ENCODE measurements at places on chromosomes 7 and 10.

DNA sequence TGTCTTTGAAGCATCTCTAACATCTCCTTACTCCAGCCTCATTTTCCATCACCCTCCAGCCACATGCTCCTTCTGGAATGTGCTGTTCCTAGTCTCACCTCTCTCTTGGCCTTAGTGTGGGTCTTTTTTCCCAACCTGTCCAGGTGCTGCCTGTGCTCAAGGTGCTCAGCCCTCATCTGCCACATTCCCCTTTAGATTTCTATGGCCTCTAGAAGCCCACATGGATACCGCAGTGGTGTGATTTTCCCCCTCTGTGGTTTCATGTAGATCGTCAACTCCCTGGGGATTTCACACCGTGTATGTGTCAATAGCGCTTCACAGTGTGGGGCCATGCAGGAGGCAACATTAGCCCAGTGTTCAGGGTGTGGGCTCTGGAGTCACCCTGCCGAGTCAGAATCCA lies 32.5 kb downstream of the BMPER start:
- DNase-seq: no peak

- DNase-seq: no peak
Measured at GRCh38 chr10:47366731-47367460, 17.2 kb downstream of the ZNF488 start.

DNA sequence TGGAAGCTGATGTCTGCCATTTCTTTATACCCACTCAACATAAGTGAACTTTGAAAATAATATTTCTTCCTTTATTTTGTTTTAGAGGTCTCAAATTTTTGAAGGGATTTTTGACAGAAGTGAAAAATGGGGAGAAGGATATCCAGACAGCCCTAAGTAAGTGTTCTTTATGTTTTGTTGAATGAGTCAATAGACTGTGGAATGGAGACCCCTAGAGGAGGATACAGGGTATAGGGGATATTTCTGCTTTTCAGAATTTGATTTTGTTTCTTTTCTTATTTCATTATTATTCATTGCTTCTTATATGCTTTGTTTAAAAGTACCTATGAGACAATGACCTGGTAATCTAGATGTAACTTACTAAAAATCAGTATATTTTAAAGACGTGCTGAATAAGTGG lies 34.4 kb downstream of the PLEKHA8 start:
- no peak for DNase-seq

- no peak for DNase-seq
Measured at GRCh38 chr7:149824748-149825566, 13.2 kb upstream of the ZNF862 start.

DNA sequence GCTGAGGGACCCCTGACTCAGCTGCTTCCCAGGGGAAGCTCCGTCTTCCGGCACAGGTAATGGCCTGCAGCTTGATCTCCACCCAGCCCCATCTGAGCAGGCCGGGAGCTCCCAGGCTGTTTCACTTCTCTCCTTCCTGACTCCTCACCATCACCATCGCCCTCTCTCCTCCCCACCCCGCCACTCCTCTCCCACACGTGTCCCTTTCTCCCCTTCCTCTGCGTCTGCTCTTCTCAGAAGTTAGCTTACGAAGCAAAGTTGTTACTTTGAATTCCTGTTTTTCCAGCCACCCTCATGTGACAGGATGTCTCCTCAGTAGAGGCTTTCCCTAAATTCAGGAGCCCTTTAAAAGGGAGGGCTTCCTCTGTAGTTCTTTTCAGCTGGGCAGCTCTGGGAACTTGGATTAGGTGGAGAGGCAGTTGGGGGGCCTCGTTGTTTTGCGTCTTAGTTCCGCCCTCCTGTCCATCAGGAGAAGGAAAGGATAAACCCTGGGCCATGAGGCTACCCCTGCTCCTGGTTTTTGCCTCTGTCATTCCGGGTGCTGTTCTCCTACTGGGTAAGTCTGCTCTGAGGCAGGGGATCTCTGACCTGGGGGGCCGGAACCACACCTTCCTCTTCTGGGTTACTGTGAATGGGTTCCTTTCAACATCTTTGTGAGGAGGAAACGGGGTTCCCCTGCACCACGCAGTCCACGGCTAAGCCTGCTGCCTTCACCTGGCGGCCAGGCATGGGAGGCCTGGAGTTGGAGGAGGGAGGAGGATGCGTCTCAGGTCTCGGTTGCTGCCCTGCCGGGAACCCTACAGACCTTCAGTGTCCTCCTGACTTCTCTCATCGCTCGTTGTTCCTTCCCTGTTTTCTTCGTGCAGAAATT lies at the start of gene MRC1:
Gene MRC1, plus strand, starts transcription at position 378 of the 871 bp plus-strand sequence. Its CDS starts 118 bp downstream, at position 496.
- DNase-seq: no peak

DNA sequence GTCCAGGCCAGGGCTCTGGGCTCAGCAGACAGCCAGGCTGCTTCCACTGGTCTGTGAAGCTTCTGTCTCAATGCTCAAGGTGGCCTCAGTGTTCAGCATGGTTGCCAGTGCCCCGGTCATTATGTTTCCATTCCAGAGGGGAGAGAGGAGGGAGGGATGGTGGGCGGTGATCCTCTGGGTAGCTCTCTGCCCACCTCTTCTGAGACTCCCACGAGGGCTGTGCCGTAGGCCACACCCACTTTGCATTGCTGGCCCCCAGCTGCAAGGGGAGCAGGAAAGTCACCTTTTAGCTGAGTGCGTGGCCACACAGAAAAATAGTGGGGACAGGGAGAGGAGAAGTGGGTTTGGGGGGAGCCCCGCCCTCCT lies 42.5 kb downstream of the FOXK1 start:
- no peak for DNase-seq

DNA sequence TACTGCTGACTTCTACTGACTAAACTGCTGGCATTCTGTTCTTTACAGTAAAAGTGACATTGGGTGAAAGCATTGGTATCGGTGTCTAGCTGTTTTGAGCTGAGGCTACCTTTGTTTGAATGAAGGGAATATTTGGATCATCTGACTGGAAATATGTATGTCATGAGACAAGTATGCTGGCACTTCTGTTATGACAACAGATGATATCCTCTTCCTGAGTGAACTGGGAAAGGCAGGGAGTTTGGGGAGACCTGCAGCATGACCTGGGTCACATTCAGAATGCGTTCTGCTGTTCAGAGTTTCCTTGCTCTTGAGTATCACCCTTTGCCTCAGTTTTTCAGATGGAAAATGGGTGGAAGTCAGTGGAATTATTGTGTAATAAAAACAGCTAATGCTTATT lies 81.8 kb downstream of the PLCE1 start:
- DNase-seq: no peak

GRCh38 chr7:28980451-28981160 lies 22.5 kb upstream of the TRIL start:
- peak; percentile 15 for DNase-seq

GRCh38 chr7:12130609-12131008 lies 80.5 kb upstream of the TMEM106B start:
- no peak for DNase-seq
